ENCODE measurements at places on chromosomes 13 and 19.

DNA sequence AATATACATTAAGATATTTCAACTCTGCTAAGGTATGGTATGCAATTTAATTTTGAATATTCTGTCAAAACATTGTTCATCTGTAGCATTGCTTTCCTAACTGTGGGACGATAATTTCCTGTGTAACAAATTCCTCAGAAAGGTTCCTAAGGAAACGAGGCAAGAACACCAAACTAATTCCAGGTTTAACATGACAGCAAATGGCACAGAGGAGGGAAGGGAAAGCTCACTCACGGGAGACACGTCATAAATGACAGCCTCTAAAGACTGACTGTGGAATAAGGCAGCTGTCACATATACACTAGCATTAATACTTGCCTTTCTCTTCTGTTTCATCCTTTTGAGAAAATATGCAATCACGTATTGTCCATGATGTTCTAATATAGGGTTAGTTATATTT lies 380.6 kb downstream of the LIG4 start:
- DNase-seq = no peak

GRCh38 chr13:64723724-64724123 lies 2506.4 kb downstream of the PCDH9 start:
- DNase-seq = peak; percentile 94

DNA sequence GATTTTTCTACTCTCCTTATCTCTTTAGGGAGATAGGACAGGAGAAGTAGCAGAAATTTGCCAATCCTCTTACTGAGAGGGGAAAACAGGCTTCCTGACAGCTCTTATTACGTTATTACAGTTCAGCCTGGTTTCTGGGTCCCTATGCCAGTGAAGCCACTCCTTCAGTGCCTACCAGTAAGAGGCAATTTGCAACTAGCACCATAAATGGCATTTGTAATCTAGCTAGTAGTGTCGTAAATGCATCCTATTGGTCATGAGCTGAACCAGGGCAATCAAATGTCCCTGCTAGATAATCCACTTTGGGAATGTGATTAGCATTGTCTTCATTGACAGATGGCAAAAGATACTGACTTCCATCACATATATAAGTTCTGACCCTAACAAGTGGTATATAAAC lies 428.8 kb downstream of the DCT start:
- no peak for DNase-seq

GRCh38 chr19:56538254-56538760 lies 441 bp upstream of the ZFP28 start:
- peak; percentile 88 for DNase-seq

DNA sequence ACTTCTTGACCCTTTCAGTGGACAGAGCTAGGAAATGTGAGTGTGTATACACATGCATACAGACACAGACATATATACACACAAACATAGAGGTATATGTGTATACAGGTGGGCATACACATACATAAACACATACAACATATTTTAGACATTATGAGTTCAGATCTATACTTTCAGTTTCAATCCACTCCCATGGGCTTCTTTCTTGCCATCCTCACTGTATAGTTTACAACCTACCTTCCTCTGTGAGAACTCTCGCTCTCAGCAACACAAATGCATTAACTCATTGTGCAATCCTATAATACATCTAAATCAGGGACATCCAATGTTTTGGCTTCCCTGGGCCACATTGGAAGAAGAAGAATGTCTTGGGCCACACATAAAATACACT lies 21.2 kb upstream of the SCEL start:
- DNase-seq = no peak

- no peak for DNase-seq
These were observed 10.9 kb upstream of the CERS1 start for GRCh38 chr19:18906605-18907519.

DNA sequence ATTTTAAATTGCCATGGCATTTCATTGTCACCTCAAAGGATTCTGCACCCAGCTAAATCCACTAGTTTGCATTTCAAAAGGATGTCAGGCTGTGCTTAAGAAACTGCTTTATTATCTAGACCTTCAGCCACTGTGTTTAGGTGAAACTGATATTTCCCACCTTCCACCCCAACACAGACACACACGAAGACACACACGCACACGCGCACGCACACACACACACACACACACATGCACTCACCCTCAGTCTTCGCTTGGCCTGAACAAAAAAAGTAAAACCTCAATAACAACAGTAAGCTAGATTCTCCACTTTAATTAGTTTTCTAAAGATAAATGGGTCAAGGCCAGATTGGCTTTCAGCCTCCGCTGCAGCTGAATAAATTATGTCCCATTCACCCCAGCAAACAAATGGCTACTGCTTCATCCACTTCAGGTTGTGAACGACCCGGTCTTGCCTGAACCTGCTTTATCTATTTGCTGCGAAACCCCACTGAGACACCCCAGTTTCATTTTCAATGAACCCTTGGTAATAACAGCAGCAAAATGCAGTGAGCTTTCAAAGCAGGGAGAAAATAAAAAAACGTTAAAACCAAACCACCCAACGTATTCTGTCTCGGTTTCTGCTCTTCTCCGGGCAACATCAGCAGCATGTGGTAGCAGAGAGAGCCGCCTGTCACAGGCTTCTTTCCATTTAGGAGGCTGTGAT lies 166.8 kb downstream of the DCT start:
- DNase-seq = no peak

- peak; percentile 58 for DNase-seq
These were observed 190.1 kb downstream of the FOXO1 start for GRCh38 chr13:40476175-40476958.

GRCh38 chr19:55486971-55487923 lies 989 bp upstream of the SSC5D start:
- peak; percentile 95 for DNase-seq

GRCh38 chr19:8491574-8491973 lies 10.9 kb downstream of the PRAM1 start:
- no peak for DNase-seq

GRCh38 chr19:54532528-54532927 lies 29.9 kb downstream of the LAIR2 start:
- no peak for DNase-seq

GRCh38 chr13:40388617-40389016 lies 277.8 kb downstream of the FOXO1 start:
- DNase-seq = peak; percentile 74

- peak; percentile 75 for DNase-seq
These were observed 43.3 kb downstream of the VWA8 start for GRCh38 chr13:41917641-41918040.

DNA sequence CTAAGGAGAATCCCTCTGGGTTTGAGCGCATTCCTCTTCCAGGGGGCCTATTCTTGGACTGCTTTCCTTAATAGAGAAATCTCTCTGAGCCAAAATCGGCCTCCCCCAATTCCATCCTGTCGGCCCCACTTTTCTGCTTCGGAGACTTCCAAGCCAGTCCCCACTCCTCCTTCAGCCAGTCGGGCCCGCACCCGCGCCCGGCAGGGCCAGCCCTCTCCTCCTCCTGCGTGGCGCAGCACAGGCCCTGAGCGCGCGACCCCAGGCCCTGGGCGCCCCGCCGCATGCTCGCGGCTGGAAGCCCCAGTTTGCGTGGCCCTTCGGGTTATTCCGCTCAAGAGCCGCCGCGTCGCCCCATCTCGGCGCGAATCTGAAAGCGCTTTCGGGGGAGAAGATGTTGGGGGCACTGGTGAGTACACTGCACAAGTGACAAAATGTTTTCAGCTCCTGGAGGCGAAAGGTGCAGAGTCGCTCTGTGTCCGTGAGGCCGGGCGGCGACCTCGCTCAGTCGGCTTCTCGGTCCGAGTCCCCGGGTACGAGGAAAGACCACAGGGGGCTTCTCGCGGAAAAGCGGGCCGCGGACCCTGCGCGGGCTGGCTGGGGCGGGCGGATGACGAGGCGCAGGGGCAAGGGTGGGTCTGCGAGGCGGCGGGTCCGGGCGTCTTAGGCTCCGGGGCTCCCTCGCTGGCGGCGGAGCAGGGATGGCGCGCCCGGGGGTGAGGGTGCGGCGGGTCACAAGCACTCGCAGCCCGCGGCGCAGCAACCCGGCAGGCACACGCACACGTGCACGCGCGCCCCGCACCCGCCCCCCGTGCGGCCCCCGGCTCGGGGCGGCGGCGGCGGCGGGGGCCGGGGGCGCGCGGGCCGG lies at the start of gene IL17D:
Gene IL17D (plus strand): TSS at position 785 of the 865 bp plus-strand sequence. CDS start 303 bp downstream, outside the sequence.
- DNase-seq = peak; percentile 34

GRCh38 chr19:53597023-53597422 lies 34.8 kb upstream of the DPRX start:
- no peak for DNase-seq

DNA sequence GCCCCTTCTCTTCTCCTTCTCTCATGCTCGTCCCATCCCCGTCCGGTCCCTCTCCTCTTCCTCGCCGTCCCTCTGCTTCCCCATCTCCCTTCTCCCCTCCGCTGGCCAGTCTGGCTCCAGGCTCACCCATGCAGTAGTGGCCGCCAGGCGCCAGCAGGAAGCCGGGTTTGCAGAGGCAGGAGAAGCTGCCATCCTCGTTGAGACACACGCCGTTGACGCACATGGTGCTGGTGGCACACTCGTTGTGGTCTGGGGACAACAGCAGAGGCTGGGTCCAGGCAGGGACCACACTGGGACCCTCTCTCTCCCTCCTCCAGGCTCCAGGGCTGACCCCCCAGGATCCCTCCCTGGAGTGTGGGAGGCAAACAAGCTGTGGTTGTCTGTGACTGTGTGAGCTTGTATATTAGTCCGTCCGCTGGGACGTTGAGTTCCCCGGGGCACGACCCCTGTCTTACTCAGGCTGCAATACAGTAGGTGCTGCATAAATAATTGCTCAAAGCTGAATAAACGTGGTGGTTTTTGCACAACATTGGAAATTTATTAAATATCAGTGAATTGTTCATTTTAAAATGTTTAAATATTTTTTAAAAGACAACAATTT lies 16.4 kb downstream of the FBN3 start:
- DNase-seq = no peak

- DNase-seq = no peak
These were observed 23.6 kb downstream of the CACNG6 start for GRCh38 chr19:54014920-54015560.

DNA sequence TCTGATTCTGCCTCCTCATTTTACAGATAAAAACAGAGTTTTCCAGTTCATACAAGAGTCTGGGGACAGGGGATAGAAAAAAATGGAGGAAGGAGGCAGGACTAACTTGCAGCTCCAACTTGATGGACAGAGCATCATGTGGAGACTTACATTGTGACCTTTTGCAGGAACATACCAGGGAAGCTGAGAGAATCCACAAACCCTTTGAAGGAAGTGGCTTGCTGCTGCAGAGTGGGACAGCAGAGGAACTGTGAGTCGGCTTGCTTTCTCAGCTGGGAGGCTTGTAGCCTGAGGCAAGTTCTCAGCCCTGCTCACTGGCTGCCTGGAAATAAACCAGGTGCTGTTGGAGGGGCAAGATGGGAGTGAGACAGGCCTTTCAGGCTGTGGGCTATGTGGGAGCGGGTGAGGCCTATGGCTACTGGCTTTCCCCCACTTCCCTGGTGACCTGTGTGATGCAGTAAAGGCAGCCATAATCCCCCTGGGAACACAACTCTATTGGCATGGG lies 614.4 kb downstream of the KCTD12 start:
- peak; percentile 1 for DNase-seq
